ENCODE measurements at places on chromosomes 4 and X. TPM values are rescaled to one million over a fixed set of nuclear protein-coding genes. Genes with fewer than 3 reads are reported as not detected.

GRCh38 chr4:95106408-95106928 lies 348.7 kb downstream of the BMPR1B start:
- no peaks in the 10 kb centered on the region for H3K4me1 ChIP-seq
- H3K27ac ChIP-seq = no peak overlapping the region
- no peaks in the 10 kb centered on the region for H3K36me3 ChIP-seq
- DNase-seq = no peak

DNA sequence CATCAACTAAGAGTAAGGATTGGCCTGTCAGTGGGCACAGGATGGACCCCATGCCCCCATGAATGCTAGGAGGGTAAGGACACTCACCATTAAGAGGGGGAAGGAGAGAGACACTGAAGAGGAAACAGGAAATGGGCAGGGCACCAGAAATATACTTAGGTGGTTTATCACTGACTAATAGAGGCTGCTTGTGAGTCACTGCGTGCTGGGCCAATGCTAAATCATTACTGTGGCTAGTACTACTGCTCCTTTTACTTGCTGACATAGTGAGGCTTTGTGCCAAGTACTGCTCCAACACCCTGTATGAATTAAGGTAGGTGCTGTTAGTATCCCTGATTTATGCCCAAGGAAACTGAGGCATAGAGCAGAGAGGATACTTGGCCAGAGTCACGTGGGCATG lies 130.4 kb upstream of the FRMPD4 start:
- no peak overlapping the region for H3K4me3 ChIP-seq
- no peak overlapping the region for H3K27ac ChIP-seq
- no peaks in the 10 kb centered on the region for H3K36me3 ChIP-seq
- DNase-seq = no peak
- no peaks in the 10 kb centered on the region for H3K27me3 ChIP-seq

DNA sequence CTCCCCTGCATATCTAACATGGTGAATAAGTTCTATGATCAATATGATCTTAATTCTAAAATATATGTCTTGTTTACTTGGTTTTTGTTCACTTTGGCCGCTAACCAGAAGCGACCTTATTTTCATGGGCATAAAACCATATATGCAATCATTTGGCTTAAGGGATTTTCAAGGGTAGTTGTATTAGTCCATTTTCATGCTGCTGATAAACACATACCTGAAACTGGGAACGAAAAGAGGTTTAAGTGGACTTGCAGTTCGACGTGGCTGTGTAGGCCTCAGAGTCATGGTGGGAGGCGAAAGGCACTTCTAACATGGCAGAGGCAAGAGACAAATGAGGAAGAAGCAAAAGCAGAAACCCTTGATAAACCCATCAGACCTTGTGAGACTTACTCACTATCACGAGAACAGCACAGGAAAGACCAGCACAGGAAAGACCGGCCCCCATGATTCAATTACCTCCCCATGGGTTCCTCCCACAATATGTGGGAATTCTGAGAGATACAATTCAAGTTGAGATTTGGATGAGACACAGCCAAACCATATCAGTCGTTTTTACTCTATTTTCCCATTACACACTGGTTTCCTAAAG lies 114.3 kb upstream of the CPEB2 start:
- H3K4me1 ChIP-seq = peaks cover 6% of the 10 kb centered on the region
- no peak for DNase-seq
- H3K27me3 ChIP-seq = no peaks in the 10 kb centered on the region
- H3K4me3 ChIP-seq = no peak overlapping the region
- peak overlapping the region; percentile 62 for H3K27ac ChIP-seq

DNA sequence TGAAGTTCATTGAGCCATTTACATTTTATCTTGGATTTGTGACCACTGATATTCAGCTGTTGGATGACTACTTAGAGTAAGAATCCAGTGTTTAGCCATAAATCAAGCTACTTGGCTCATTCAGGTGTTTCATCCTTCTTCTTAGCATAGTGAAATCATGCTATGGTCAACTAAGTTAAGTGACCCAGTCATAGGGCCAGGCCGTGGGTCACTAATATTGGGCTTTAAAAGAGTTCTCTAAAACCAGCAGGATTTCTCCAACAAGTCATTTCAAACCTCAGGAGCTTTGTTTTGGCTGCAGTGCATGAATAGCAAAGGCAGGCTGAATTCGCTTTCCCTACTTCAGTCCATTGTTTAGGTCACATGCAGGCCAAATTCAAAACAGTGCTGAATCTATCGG lies 181.0 kb downstream of the MAML3 start:
- H3K4me3 ChIP-seq = no peak overlapping the region
- DNase-seq = no peak
- no peaks in the 10 kb centered on the region for H3K27me3 ChIP-seq
- peak overlapping the region; percentile 26 for H3K27ac ChIP-seq
- H3K4me1 ChIP-seq = peaks cover 47% of the 10 kb centered on the region

GRCh38 chr4:16865897-16866283 lies 32.6 kb downstream of the LDB2 start:
- H3K4me3 ChIP-seq = no peak overlapping the region
- H3K4me1 ChIP-seq = peaks cover 7% of the 10 kb centered on the region
- H3K27me3 ChIP-seq = no peaks in the 10 kb centered on the region
- no peaks in the 10 kb centered on the region for H3K36me3 ChIP-seq
- H3K27ac ChIP-seq = no peak overlapping the region
- DNase-seq = no peak

CENPVL2 gene
- not detected for total RNA-seq

GK gene
- total RNA-seq = 10.0 TPM

Measured in esophagus squamous epithelium (tissue), 5 donors.